ENCODE measurements at places on chromosomes 7 and 10. TPM values are rescaled to one million over a fixed set of nuclear protein-coding genes. Genes with fewer than 3 reads are reported as not detected.
A peak's percentile ranks its signal among the peaks of the same experiment; 100 is the strongest.

Gene ADRA2A
- not detected for total RNA-seq

Gene CHCHD2
- total RNA-seq, result 354 TPM

Gene BICC1
- total RNA-seq, result 0.06 TPM

Gene HIPK2
- total RNA-seq, result 18.4 TPM

Gene NFE2L3
- 10.0 TPM for total RNA-seq

Gene CFAP43
- not detected for total RNA-seq

Gene CAMK2B
- total RNA-seq, result 0.11 TPM

DNA sequence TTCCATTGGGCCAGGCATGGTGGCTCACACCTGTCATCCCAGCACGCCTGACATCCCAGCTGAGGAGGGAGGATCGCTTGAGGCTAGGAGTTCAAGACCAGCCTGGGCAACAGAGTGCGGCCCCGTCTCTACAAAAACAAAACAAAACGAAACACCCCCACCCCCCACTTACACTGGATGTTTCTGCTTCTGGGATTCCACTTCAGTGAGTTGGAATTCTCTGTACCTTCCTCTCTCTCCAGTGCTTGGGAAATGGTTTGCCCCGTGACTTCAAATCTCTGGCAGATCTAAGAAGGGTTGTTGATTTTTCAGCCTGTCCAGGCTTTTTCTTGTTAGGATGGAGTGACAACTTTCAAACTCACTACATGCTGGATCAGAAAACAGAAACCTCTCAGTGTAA is 106.9 kb downstream of the ANLN start:
- H3K36me3 ChIP-seq, result no peaks in the 10 kb centered on the region
- peaks cover 4% of the 10 kb centered on the region for H3K27me3 ChIP-seq
- H3K4me3 ChIP-seq, result no peak overlapping the region
- peaks cover 2% of the 10 kb centered on the region for H3K4me1 ChIP-seq
- H3K27ac ChIP-seq, result no peak overlapping the region
- DNase-seq, result no peak

DNA sequence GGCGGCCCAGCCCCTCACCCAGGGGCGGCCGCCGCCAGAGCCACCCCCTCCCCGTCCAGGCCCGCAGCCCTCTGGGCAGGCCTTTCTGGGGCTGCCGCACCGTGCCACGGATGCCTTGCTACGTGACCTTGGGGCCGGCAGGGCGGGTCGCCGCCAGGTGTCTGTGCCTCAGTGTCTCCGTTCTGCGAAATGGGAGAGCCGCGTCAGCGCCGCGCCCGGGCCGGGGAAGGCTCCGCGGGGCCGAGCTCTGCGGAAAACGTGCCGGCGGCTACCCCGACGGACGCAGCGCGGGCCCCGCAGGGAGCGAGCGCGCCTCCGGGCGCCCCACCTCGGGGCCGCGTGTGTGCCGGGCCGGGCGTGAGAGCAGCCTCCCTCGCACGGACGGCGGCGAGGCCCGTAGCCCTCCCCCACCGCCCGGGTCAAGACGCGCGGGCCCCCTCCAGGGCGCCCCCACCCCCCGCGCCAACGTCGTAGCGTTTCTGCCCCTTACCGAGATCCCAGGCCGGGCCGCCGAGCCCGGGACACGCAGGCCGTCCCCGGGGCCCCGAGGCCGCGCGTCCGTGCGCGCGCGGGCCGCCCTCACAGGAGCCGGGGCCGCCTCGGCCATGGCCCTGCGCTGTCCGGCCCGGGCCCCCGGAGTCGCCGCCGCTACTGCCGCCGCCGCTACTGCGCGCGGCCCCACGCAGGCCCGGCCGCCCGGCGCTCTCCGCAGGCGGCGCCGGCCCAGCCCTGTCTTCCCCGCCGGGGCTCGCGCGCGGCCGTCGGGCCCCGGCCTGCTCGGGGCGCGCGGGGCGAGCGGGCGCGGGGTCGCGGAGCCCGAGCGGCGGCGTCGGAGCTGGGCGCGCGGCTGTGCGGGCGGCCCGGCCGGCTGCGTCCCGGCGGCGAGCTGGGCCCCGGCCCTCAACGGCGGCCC is 1.1 kb downstream of the ZNF777 start:
- H3K4me1 ChIP-seq, result peaks cover 15% of the 10 kb centered on the region
- peaks cover 3% of the 10 kb centered on the region for H3K36me3 ChIP-seq
- no peak overlapping the region for H3K27ac ChIP-seq
- no peak overlapping the region for H3K4me3 ChIP-seq
- peak; percentile 54 for DNase-seq

GRCh38 chr7:32591938-32592337 is 96.6 kb downstream of the AVL9 start:
- peaks cover 7% of the 10 kb centered on the region for H3K36me3 ChIP-seq
- H3K4me3 ChIP-seq, result no peak overlapping the region
- H3K27me3 ChIP-seq, result peaks cover 1% of the 10 kb centered on the region
- no peak overlapping the region for H3K27ac ChIP-seq

GRCh38 chr10:1523221-1523620 is 214.1 kb downstream of the ADARB2 start:
- H3K4me1 ChIP-seq, result no peaks in the 10 kb centered on the region
- DNase-seq, result no peak
- no peak overlapping the region for H3K27ac ChIP-seq

DNA sequence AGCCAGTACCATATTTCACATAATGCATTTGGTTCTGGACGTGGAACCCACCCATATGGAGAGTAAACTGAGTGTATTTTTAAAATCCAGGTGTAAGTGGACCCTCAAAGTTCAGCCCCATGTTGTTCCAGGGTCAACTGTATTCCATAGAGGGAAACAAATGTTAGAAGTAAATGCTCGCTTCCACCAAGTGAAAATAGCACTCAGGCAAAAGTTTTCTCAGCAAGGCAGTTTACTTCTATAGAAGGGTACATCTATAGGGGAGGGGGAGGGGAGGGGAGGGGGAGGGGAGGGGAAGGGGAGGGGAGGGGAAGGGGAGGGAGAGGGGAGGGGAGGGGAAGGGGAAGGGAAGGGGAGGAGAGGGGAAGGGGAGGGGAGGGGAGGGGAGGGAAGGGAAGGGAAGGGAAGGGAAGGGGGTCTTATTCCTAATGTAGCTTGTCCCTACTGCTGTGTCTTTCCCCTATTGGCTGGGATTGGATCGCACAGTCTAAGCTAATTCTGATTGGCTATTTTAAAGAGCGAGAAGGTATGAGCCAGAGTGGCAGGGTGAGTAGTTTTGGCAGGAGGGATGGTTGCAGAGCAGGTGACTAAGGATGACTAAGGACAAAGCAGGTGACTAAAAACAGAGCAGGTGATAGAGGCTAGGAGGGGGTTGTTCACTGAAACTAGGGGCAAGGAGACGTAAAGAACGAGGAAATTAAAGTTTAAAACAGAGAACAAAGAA is 29.1 kb downstream of the GARIN1A start:
- no peak overlapping the region for H3K27ac ChIP-seq
- peaks cover 50% of the 10 kb centered on the region for H3K27me3 ChIP-seq
- H3K4me3 ChIP-seq, result no peak overlapping the region
- H3K36me3 ChIP-seq, result no peaks in the 10 kb centered on the region
- DNase-seq, result no peak
- H3K4me1 ChIP-seq, result peaks cover 14% of the 10 kb centered on the region

DNA sequence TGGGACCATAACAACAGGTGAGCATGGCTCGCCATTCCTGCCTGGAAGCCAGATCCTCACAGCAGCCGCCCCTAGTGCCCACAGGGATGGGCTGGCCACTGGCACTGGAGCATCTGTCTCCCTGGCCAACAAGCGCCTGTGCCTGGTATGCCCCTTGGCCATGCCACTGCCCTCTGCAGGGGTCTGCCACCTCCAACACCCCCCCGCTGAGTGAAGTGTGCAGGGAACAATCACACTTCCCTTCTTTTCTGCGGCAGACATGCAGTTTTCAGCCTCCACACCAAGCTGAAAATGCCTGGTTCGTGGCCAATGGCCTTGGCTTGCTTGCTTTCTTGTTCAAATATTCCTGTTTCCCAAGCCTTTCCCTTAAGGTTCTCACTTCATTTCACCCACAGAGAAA is 50.7 kb downstream of the HSPA12A start:
- H3K36me3 ChIP-seq, result no peaks in the 10 kb centered on the region
- H3K4me3 ChIP-seq, result no peak overlapping the region
- H3K27ac ChIP-seq, result no peak overlapping the region
- no peak for DNase-seq

DNA sequence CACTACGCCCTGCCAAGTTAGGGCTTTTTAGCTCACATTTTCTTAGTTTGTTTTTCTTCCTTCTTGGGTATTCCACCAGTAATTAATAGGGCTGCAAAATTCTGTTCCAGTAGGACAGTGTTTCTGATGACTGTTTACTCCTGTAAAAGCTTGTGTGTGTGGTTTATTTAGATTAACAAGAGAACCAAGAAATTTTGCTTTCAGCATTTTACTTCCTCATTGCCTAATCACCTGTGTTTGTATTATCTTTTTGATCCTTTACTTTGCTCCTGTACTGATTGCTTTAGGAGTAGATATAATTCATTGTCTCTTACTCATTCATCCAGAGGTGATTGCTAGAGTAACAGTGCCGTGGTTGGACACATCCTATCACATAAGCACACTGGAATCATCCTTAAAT is 27.7 kb downstream of the TDRD1 start:
- peaks cover 40% of the 10 kb centered on the region for H3K27me3 ChIP-seq
- no peaks in the 10 kb centered on the region for H3K36me3 ChIP-seq
- H3K4me3 ChIP-seq, result no peak overlapping the region
- no peaks in the 10 kb centered on the region for H3K4me1 ChIP-seq
- H3K27ac ChIP-seq, result no peak overlapping the region
- DNase-seq, result no peak

DNA sequence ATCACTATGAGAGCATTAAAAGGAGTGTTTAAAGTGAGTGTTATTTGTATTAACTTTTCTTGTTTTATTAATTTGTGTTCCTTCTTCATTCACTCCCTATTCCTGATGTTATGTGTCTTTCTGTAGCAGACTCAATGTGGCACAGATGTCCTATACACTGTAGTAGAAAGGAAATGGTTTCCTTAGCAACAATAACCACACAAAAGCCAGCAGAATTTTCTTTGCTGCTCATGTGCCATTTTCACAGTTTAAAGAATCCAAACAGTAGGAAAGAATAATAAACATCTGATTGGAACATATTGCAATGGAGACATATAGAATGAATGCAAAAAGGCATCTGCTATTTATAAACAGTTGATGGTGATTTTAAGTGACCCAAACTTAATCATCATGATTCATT is 763.6 kb downstream of the PHTF2 start:
- DNase-seq, result no peak
- H3K4me1 ChIP-seq, result no peaks in the 10 kb centered on the region
- H3K27ac ChIP-seq, result no peak overlapping the region
- no peaks in the 10 kb centered on the region for H3K27me3 ChIP-seq

GRCh38 chr10:119209736-119210355 is 2.5 kb downstream of the GRK5 start:
- DNase-seq, result no peak
- peak overlapping the region; percentile 90 for H3K27ac ChIP-seq
- H3K4me3 ChIP-seq, result peak overlapping the region; percentile 97
- peaks cover 59% of the 10 kb centered on the region for H3K4me1 ChIP-seq
- H3K27me3 ChIP-seq, result no peaks in the 10 kb centered on the region
- H3K36me3 ChIP-seq, result peaks cover 5% of the 10 kb centered on the region

DNA sequence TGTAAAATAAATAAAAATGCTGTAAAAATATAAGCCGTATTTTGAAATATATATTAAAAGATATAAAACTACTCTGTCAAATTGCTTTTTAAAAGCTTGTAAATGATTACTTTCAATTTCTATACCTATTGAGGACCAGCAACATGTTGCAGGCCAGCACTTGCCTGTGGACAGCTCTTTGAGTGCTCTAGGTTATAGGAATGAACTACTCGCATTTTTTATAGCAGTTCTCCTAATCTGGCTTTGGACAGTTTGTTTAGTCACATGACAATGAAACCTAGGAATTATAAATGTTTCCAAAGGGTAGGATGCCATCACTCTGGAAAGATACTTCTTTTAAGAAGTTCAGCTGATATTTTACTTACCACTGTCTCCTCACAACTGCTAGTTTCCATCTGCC is 117.7 kb upstream of the PTPRZ1 start:
- H3K36me3 ChIP-seq, result no peaks in the 10 kb centered on the region
- H3K4me3 ChIP-seq, result no peak overlapping the region
- H3K27ac ChIP-seq, result no peak overlapping the region
- H3K27me3 ChIP-seq, result no peaks in the 10 kb centered on the region
- H3K4me1 ChIP-seq, result no peaks in the 10 kb centered on the region
- no peak for DNase-seq

DNA sequence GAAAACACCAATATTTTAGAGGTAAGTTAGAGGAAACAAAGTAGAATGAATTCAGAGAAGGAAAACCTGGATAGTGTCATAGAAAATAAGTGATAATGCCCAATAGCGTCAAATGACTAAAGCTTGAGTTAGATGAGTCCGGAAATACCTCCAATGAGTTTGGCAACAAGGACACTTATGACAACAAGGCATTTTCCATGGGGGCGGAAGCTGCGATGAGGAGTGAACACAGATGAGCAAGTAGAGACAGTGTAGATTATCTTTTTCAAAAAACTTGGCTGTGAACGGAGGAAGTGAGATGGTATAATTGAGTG is 383 bp upstream of the R3HCC1L start:
- H3K4me3 ChIP-seq, result peak overlapping the region; percentile 88
- peaks cover 4% of the 10 kb centered on the region for H3K27me3 ChIP-seq
- H3K27ac ChIP-seq, result peak overlapping the region; percentile 96

All from activated naive CD8-positive, alpha-beta T cell treated with anti-CD3 and anti-CD28 coated beads, Interleukin-2, amount 10 ng/mL, durations not matched to agents 7 days and 5 days (primary cell).